Stimulated activated naive CD4-positive, alpha-beta T cell treated with Interleukin-2 at 50 U/mL for 16 hours (primary cell): ENCODE measurements at places on chromosomes 2 and 18.

- DNase-seq: no peak
Observed at GRCh38 chr2:205387350-205388055, 294.8 kb upstream of the NRP2 start.

DNA sequence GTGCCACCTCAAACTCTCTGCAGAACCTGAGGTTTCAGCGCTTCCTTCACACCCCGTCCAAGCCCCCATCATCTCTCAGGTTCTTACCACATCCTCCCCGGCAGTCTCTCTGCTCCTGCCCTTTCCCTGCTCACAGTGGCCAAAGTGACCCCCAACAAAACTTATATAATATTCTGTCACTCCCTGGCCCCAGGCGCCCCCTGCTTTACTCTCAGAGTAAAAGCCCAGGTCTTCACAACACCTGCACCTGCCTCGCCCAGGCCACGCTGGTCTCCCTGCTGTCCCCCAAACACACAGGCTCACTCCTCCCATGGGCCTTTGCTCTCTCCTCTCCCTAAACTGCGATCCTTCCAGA lies 6.4 kb downstream of the ITGB1BP1 start:
- DNase-seq: no peak

DNA sequence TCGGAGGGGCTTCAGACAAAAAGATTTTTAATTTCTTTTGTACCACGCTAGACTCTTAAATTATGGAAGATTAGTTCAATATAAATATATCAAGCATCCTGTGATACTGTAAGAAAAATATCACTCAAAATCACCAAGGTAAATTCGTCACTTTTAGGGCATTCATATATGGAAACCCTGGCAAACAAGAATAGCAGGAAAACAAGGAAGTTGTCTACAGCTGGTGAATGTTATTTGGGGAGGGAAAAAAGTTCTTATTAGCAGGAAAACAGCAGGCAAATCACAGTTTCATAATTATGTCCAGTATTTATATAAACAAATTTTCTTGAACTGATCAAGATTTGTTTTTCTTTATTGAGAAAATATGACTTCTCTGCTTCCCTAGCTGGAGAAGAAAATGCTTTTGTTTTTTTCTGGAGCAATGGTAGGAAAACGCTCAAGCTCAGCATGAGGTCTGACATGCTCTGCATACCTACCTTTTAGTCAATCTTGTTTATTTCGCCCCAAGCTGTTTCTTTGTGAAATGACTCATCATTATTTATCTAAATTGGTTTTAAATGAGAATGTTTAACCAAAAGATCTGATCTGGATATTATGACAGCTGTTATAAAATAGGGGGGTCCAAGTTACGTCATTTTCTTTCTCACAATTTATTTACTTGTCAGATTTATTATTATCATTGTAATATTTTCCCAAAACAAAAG lies 14.7 kb downstream of the LINC00305 start:
- DNase-seq: no peak

DNA sequence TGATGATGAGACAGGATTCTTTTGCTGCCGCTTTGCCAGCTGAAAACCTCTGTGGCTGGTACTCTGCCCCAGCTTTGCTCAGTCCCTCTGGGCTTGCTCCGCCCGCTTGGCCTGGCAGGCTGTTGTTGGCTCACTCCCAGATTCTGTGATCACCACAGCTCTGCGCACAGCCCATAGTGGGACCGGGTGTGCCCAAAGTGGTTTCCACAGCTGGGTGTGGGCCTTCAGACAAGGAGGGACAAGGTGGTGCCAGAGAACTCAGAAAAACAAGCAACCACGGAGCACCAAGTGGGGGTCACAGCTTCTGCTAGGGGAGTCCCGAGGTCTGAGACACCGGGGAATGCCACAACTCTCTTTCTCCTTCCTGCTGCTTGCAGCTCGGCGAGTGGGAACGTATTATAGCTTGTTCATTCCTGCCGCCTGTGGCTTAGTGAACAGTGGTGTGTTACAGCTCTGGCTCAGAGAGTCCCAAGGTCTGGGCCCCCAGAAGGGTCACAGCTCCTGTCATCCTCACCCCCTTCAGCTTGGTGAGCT lies 9.2 kb upstream of the KYNU start:
- no peak for DNase-seq

DNA sequence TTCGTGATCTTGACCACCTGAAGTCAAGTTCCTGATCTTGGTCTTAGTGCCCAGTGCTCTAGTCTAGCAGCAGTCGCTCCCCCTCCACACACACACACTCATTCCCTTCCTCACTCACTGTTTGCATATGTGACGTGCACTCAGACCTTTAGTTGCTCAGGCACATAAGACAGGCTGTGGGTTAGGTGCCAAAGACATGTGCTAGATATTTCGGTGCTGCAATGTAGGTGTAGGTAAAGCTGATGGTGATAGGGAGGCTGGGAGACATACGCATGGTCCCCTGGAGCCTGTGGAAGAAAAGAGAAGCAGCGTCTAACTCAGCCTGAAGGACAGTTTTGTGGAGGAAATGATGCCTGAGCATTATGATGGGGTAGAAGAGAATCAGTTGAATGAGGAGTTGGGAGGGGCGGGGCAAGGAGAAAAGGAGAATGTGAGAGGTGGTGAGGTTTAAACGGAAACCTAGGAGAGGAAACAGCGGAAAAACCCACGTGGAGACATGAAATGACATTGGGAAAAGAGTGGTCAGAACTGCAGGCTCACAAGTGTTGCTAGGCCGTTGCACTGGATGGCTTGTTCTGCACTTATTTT lies 3.8 kb downstream of the TTC39C start:
- peak; percentile 34 for DNase-seq

GRCh38 chr2:161391737-161392506 lies 24.2 kb upstream of the TBR1 start:
- no peak for DNase-seq

DNA sequence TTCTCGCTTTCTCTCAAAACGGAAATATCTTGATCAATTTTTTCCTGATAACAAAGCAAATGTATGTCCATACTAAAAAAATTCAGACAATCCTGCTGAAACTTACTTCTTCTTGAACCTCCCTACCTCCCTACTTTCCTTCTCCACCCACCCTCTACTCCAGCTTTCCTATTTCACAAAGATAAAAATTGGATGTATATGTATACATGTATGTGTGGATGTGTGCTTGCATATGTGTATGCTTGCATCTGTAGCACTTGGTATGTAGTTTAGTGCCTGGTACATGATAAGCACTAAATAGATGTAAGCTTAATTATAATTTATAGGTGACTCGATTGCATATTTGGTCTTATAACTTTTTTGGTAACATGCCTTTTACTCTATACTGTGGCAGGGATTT lies 167.5 kb upstream of the ITGA4 start:
- no peak for DNase-seq

- no peak for DNase-seq
Observed at GRCh38 chr2:160970052-160970965, 189.9 kb upstream of the TANK start.

GRCh38 chr2:65595630-65596029 lies 163.2 kb upstream of the SPRED2 start:
- no peak for DNase-seq
